ENCODE measurements at places on chromosomes 7 and 10. TPM values are rescaled to one million over a fixed set of nuclear protein-coding genes. Genes with fewer than 3 reads are reported as not detected.
A peak's percentile ranks its signal among the peaks of the same experiment; 100 is the strongest.

Gene DMBT1
- not detected for total RNA-seq

Gene CD36
- 302 TPM for total RNA-seq

Gene ADRB1
- total RNA-seq = not detected

Gene ZP3
- total RNA-seq = 1.1 TPM

GRCh38 chr10:12590675-12591659, 241.6 kb downstream of the CAMK1D start:
- H3K4me1 ChIP-seq = no peaks in the 10 kb centered on the region
- H3K27ac ChIP-seq = no peak overlapping the region
- H3K36me3 ChIP-seq = no peaks in the 10 kb centered on the region
- no peak for DNase-seq

DNA sequence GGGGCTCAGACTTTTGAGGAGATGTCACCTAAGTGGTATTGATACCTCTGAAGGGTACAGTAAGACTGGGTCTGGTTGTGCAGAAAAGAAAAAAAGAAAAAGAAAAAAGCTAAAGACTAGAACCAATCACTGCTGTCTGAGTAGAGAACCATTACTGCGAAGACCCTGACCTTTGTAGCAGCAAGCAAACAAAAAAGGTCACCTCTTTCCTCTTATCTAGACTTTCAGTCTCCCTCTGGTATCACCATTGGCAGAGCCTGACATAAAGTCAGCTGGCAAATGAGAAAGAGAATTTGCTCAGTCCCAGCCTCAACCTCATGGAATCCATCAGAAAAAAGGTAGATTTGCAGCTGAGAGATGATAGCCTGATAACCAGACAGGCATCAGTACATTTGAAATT, 2.6 kb upstream of the DNTT start:
- H3K36me3 ChIP-seq = no peaks in the 10 kb centered on the region
- no peak overlapping the region for H3K27ac ChIP-seq
- no peak overlapping the region for H3K4me3 ChIP-seq

DNA sequence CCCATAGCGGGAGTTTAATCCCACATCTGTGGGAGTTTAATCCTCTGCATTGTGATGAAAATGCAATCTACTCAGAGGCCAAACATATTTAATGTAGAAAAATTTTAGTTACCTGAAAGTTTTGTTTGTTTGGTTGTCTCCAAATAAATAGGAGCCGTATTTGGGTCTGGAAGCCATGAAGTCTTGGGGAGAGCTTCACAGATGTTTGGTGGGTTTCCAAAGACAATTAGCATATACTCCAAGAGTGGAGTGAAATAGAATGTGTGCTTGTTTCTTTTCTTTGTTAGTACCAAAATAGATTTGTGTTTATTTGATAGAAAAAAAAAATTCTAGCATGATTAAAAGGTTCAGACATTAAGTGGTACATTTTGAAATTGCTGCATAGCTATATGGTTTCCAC, 50.9 kb downstream of the ANK3 start:
- no peaks in the 10 kb centered on the region for H3K36me3 ChIP-seq
- H3K4me1 ChIP-seq = no peaks in the 10 kb centered on the region
- H3K27me3 ChIP-seq = no peaks in the 10 kb centered on the region
- H3K27ac ChIP-seq = no peak overlapping the region
- no peak for DNase-seq

GRCh38 chr10:63115732-63116383, 17.3 kb upstream of the NRBF2 start:
- H3K4me1 ChIP-seq = peaks cover 5% of the 10 kb centered on the region
- H3K27ac ChIP-seq = peak overlapping the region; percentile 80
- H3K36me3 ChIP-seq = no peaks in the 10 kb centered on the region
- H3K4me3 ChIP-seq = no peak overlapping the region
- peak; percentile 85 for DNase-seq

- H3K27ac ChIP-seq = no peak within 1 kb of the TSS
- H3K4me3 ChIP-seq = peak within 1 kb of the TSS; percentile 100
- no peaks in the 10 kb centered on the region for H3K36me3 ChIP-seq
- no peaks in the 10 kb centered on the region for H3K27me3 ChIP-seq
- peak; percentile 75 for DNase-seq
- H3K4me1 ChIP-seq = peaks cover 10% of the 10 kb centered on the region
Measured at GRCh38 chr7:33109005-33109757, at the start of gene RP9. Gene RP9 (minus strand): TSS chr7:33109404. CDS start chr7:33109372, 32 bp downstream.

GRCh38 chr7:133853706-133854276, 273.3 kb upstream of the LRGUK start:
- H3K27ac ChIP-seq = no peak overlapping the region
- no peak overlapping the region for H3K4me3 ChIP-seq
